Stimulated activated CD4-positive, alpha-beta T cell treated with anti-CD3 and anti-CD28 coated beads, Interleukin-1b, Interleukin-23, amount 100 ng/mL, for 24 hours (primary cell): ENCODE measurements at places on chromosomes 5 and 9.

DNA sequence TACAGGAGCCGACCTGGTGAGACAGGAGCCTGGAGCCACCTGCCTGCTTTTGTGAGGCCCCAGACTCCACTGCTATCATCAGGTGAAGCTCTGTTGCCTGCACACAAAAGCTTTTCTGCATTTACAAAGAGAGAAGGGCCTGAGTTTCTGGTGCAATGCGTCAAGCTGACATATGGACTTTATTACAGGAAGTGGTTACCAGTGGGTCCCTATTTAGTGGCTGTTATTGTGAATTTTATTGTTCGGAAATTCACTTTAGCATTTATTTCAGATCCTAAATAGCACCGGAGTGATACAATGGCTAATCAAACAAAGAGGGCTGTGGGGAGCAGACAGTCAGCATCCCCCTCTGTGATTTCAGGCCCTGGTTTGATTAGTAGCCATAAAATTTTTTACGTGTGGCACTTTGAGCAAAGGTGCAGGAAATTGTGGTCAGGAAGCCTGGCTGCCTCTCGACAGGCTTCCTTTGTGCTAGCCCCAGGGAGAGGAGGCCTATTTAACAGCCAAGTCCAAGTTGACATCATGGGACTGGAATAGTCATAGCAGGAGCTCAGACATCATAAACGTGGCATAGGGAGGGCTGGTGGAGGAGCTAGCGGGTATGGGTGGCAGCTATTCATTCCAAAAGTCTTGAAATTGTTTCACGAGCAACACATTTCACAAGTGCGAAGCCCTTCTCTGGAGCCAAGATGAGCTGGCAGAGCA, 8.4 kb downstream of the TGFBI start:
- DNase-seq = peak; percentile 28

DNA sequence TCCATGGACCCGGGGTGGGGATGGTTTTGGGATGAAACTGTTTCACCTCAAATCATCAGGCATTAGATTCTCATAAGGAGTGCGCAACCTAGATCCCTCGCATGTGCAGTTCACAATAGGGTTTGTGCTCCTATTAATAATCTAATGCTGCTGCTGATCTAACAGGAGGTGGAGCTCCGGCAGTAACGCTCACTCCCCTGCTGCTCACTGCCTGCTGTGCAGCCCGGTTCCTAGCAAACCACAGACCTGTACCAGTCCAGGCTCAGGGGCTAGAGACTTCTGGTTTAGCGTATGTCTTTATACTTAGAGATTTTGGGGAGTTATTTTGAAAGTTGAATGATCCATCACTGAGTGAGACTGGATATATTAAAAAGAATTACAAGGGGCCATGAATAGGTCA, 50.2 kb downstream of the RICTOR start:
- no peak for DNase-seq

- DNase-seq = no peak
Measured at GRCh38 chr5:96940586-96940985, 4.7 kb downstream of the LNPEP start.

- DNase-seq = no peak
Measured at GRCh38 chr9:83140061-83140460, 77.1 kb upstream of the RASEF start.

DNA sequence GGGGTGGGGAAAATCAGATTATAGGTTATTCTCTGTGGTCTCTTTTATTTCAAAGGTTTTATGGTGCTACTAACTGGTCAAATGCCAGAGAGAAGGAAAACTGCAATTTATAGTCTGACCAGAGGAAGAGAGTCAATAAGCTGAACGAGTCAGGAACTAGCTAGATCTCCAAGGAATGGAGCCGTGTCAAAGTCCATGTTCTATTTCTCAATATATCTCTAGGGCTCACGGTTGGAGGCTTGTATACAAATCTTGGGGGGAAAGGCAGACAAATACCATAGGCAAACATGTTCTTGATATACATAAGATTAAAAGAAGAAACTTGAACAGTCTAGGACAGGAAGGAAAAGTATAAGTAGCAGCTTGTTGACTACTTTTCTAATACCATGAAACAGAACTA, 627.1 kb downstream of the PDE4D start:
- DNase-seq = no peak

GRCh38 chr5:33312571-33313549, 127.9 kb upstream of the TARS1 start:
- no peak for DNase-seq

GRCh38 chr5:97495301-97495700, 312.3 kb upstream of the RIOK2 start:
- no peak for DNase-seq

DNA sequence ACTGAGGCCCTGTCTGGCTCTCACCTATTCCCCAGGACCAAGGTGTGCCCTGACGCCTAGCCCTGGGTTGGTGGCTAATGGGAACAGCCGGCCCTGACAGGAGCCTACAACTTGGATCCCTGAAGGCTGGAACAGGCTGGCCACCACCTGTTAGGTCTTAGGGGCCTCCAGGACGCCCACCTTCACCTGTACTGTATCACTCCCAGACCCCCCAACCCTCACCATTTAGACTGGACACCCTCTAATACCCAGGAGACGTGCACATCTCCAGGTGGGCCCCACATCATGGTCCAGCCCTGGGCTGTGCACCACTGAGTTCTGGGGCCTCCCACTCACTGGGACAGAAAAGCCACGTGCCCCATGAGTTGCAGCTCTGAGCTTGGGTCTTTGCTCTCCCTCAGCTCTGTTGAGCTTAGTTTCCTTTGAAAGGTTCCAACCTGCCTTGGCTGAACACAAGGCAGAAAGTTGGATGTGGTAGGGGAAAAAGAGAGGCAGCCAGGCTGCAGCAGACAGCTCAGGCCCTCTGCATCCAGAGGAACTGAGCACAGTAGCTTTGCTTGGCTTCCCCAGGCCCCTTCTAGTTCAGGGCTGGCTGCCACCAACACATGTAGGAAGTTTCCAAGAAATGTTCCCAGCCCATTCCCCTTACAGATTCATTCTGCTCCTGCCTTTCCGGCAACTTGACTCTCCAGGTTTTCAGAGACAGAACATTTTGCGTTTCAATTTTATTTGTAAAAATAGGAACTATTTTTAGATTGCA, 116.8 kb upstream of the TBC1D2 start:
- DNase-seq = no peak

DNA sequence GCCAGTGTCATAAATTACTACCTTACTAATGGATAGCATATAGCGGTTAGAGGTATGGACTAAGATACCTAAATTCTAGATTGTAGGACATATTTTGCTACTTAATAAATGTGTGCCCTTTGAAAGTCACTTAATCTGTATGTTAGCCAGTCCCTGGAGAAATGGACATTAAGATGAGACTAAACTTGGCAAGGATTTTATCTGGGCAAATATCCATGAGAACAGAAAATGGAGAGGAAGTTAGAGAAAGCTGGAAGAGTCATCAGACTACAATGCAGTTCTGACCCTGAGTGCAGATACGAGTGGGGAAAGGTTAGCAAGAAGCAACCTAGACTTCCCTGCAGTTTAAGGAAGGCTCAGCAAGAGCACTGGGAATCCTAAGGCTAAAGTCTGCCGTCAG, 33.0 kb downstream of the TBCA start:
- no peak for DNase-seq

- no peak for DNase-seq
Measured at GRCh38 chr9:89212171-89212570, 33.6 kb upstream of the SHC3 start.

DNA sequence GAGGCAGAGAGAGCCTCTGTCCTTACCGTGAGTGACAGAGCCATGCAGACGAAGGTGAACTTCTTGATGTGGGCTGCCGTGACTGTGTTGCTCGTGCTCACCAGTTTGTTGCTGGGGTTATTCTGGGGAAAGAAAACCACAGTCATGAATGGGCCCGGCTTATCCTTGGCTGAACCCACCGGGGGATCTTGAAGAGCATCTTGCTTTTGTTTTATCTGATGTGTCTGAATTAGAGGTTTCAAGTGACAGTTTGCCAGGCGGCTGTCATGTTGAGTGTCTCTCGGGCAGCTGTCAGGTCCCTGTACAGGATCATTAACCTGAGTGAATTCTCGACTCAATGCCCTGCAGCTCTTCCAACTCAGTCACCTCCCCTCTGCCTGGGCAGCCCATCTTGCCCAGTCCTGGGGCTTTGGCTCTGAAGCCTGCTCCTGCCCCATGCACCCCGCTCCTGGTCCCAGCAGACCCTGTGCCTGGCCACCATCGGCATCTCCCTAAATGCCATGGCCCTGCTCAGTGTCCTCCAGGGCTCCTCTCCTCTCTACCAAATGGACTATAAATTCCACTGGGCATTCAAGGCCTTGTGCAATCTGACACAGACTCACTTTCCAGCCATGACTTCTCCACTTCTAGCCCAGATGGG, 77.4 kb downstream of the OTULIN start:
- no peak for DNase-seq

GRCh38 chr5:43588842-43589241, 14.1 kb upstream of the NNT start:
- no peak for DNase-seq

DNA sequence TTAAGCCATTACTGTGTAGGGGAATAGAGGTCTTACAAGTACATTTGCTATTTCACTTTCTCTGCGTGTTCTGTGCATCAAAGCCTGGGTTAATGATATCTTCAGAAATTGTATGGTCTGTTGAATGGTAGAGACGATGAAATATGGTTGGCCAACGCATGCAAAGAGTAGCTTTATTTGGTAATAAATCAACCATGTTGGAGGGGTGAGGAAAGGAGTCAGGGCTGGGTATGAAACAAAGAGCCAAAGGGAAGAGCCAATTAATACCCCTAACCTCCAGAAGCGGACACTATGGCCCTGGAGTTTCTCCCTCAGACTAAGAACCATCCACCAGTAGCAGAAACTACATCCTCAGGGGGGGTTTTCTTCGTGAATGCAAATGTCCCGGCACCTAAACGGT, 1974.0 kb upstream of the WWC1 start:
- no peak for DNase-seq

- no peak for DNase-seq
Measured at GRCh38 chr9:16901590-16901989, 31.1 kb upstream of the BNC2 start.

DNA sequence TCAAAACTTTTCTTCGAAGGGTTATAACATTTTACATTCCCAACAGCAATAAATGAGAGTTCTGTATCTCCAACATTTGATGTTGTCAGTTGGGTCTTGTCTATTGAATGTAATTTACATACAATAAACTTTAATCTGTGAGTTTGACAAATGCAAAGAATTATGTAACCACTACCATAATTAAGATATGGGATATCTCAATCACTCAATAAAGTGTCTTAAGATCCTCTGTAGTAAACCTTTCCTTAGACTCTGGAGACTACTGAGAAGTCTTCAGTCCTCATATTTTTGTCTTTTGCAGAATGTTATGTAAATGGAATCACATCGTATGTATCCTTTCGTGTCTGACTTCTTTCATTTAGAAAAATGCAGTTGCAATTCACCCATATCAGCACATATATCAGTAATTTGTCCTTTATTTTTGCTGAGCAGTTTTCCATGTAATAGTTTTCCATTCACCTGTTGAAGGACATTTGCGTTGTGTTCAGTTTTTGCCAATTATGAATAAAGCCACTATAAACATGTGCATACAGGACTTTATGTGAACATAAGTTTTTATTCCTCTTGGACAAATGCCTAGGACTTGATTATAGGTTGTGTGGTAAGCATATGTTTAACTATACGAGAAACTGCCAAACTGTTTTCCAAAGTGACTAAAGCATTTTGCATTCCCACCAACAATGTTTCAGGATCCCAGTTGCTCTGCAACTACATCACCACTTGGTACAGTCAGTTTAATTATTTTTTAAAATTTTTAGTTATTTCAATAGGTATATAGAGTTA, 784.6 kb upstream of the ZNF608 start:
- DNase-seq = no peak

DNA sequence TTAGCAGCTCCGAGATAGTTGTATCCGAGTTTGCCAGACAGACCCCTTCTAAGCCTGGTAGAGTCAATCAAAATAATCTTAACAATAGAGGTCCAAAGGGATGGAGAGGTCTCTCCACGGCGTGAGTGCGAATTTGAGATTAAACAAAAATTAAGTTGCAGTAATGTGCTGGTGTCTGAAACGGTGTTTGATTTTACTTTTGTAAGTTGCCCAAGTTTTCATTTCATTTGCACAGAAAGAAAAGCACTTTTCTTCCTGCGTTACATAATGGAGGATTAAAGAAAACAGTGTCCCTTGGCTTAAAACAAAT, 1.2 kb downstream of the IRX1 start:
- DNase-seq = no peak

- no peak for DNase-seq
Measured at GRCh38 chr5:74641735-74642542, 1.4 kb upstream of the ENC1 start.

DNA sequence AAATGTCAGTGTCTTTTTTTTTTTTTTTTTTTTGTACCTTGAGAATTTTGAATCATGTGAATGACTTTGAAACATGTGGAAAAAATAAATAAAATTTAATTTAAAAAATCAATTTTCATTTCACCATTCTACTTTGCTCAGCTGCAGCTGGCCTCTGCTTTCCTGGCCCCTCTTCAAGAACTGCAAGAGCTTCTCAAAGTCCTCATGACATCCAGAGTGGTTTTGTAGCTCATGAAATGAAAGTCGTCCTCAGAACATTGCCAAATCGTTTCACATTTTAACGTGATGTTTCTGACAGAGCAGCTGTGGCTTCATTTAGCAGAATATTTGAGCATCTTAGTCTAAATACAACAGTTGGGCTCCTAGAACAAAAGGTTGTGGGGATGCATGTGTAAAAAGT, 47.9 kb upstream of the TMEM215 start:
- no peak for DNase-seq

GRCh38 chr9:121529237-121529987, 29.8 kb upstream of the GGTA1 start:
- DNase-seq = no peak

- DNase-seq = no peak
Measured at GRCh38 chr5:133754575-133755169, 142.3 kb upstream of the FSTL4 start.

GRCh38 chr9:28289746-28290145, 716.5 kb upstream of the C9orf72 start:
- no peak for DNase-seq

GRCh38 chr5:138701678-138702077, 51.5 kb upstream of the CTNNA1 start:
- DNase-seq = no peak

DNA sequence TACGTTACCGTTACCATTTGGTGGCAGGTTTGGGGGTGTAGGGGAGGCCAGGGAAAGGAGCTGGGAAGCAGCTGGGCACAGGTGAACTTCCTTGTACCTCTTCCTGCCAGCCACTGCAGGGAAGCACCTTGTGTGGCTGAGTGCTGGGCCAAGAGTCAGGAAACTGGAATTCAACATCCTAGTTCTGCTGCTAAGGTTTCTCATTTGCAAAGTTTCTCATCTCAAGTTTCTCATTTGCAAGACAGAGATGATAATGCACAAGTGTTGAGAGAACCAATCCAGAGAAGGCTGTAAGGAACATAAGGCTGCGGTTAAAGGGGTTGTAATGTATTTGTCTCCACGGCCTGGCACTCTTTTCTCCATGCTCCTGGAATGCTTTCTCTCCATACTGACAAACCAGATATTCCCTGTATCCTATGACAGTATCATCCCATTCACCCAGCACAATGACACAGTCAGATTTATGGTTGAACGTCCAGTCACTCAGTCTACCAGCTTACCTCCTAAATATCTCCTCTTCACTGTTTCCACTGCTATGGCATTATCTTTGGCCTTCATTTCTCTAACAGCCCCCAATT, 33.6 kb upstream of the LARP1 start:
- DNase-seq = no peak
